ENCODE measurements at places on chromosomes 12 and 14.
A peak's percentile ranks its signal among the peaks of the same experiment; 100 is the strongest.

- DNase-seq: peak; percentile 53
Observed at GRCh38 chr12:119989361-119989730, 310 bp downstream of the BICDL1 start.

GRCh38 chr14:51321036-51321435 is 81.0 kb downstream of the TMX1 start:
- no peak for DNase-seq

- no peak for DNase-seq
Observed at GRCh38 chr12:56683-57346, 9.8 kb upstream of the IQSEC3 start.

- DNase-seq: no peak
Observed at GRCh38 chr12:6538420-6539313, 4.3 kb downstream of the GAPDH start.

DNA sequence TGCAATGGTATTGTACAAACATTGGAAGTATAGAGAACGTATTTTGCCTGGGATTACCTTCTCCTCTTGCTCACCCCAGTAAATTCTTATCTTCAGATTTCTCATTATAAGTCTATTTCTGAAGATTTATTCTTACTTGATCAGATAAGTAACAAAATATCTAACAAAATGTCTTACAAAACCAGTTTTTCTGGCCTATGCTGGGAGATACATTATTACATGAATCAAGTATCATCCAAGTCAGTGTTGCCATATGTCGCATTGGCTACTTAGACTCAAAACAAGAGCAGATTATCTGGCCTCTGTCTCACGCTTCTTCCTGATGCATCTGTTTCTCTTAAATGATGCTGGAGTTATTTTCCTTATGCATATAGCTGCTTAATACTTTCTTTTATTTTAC is 408.5 kb downstream of the CCER1 start:
- DNase-seq: no peak

GRCh38 chr12:107477947-107478610 is 207.5 kb upstream of the PWP1 start:
- no peak for DNase-seq

- DNase-seq: peak; percentile 29
Observed at GRCh38 chr14:23182372-23183157, 895 bp downstream of the SLC7A8 start.

DNA sequence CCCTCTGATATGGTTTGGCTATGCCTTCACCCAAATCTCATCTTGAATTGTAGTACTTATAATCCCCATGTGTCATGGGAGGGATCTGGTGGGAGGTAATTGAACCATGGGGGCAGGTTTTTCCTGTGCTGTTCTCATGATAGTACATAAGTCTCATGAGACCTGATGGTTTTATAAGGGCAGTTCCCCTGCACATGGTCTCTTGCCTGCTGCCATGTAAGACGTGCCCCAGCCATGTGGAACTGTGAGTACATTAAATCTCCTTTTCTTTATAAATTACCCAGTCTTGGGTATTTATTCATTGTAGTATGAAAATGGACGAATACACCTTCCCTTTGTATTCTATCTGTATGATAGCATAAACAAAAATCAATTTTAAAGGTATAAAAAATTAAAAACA is 333.4 kb upstream of the FBXO33 start:
- no peak for DNase-seq

DNA sequence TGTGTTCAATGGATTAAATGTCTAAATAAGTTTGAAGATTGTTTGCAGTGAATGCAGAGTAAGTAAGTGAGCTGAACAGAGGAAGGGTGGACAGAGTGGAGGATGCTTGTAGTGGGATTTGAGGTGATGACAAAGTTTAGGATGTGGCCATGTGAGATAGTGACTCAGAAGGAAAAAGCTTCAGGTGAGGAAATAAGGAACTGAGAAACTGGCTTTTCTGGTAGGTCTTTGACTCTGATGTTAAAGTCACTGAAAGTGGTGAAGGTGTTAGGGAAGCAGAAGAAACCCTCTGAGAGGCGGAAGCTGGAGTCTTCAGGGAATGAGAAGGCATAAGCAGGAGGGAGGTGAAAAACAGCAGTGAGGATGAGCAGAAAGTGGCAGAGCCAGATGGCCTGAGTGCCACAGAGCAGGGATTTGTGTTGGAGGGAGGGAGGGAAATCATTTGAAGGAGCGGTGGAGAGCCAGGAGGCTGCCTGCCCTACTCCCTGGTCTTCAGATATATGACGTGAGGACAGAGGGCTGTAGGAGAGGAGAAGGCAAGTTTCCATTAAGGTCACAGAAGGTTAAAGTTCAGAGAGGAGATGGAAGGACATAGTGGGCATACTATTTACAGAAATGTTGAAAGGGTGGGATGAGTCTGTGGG is 24.8 kb downstream of the RGS6 start:
- DNase-seq: no peak
